ENCODE measurements at places on chromosomes 11 and 22.

DNA sequence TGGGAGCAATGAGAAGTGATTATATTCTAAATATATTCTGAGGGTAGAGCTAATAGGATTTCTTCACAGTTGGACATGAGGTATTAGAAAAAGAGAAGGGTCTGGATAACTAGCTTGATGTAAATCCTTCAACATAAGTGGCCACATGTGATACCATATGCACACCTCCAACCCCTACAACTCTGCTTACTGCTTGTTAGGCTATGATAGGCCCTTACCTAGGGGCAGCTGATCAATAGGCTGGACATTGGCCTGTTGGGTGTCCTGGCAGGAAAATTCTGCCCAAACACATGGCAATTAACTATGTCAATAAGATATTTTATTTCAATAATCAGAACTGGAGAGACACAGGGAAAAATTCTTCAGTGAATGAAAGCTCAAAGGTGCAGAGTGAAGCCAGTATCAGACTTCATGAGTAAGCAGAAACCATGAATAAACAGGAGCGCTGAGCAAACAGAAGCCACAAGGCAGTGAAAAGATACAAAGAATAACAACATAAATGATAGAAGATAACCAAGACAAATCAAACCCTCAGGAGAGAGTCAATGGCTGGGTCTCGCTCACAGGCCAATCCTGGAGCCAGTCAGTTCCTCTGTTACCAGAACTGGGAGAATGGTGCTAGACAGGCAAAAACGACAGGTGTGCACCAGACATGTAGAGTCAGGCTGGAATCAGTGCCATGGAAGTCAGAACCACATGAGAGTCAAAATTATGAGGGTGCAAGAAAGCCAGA is 46.3 kb upstream of the PSMA1 start:
- DNase-seq, result no peak

GRCh38 chr11:63666874-63667273 is 4.3 kb downstream of the ATL3 start:
- no peak for DNase-seq

- no peak for DNase-seq
Measured at GRCh38 chr11:4882543-4882942, 843 bp downstream of the OR51T1 start.

- DNase-seq, result no peak
Measured at GRCh38 chr11:6565325-6565724, 38.1 kb downstream of the RRP8 start.

GRCh38 chr11:59204746-59205145 is 8.0 kb downstream of the MPEG1 start:
- no peak for DNase-seq

DNA sequence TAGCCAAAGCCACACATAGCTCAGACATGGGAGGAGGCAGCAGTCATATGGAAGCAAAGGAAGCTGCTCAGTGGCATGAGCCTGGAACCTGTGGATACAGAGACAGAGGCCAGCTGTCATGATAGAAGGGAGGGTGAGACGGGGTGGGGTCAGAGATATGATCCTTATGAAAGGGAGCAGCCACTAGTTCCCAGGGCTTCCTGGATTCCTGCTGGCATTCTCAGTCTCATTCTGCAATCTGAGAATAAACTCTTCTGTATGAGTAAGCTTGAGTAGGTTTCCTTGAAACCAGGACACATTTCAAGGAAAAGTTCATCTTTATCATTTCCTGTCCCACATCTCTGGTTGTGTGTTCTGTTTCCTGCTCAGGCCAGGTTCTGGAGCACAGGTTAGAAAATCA is 220.2 kb upstream of the SNX19 start:
- DNase-seq, result no peak

GRCh38 chr11:64776425-64776824 is 1.9 kb downstream of the SF1 start:
- DNase-seq, result no peak

- DNase-seq, result no peak
Measured at GRCh38 chr11:45253640-45254039, 32.5 kb downstream of the SYT13 start.

GRCh38 chr22:42871146-42872050 is 14.3 kb upstream of the ARFGAP3 start:
- no peak for DNase-seq

DNA sequence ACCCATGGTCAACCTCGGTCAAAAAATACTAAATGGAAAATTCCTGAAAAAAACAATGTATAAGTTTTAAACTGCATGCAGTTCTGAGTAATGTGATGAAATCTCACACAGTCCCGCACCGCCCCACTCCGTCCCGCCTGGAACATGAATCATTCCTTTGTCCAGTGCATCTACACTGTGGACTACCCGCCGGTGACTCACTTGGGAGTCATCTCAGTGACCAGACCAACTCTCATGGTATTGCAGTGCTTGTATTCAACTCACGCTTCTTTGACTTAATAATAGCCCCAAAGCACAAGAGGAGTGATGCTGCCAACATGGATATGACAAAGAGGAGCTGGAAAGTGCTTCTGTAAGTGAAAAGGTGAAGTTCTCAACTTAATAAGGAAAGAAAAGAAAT is 48.8 kb downstream of the ARHGAP32 start:
- no peak for DNase-seq

GRCh38 chr11:63517156-63517555 is 11.3 kb downstream of the LGALS12 start:
- no peak for DNase-seq

DNA sequence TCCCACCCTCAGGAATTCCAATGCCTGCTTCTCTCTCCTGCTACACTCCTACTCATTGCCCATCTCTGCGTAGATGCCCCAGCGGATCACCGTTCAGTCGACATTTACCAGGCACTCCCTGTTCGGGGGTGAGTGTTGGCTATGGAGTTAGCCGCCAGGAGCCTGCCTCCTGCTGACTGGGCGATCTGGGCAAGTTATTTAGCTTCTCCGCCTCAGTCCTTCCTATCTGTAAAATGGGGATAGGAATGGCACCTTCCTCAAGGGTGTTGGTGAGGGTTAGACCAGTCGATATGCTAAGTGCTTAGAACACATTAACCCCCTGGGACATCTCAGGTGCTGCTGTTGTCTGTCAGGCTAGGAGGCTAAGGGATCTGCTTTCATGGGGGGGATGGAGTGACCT is 30.9 kb downstream of the FADD start:
- no peak for DNase-seq

- no peak for DNase-seq
Measured at GRCh38 chr11:122625976-122626665, 29.4 kb upstream of the UBASH3B start.

- DNase-seq, result no peak
Measured at GRCh38 chr11:36364551-36365325, 68.7 kb downstream of the PRR5L start.

GRCh38 chr11:131503017-131503416 is 132.6 kb downstream of the NTM start:
- no peak for DNase-seq

DNA sequence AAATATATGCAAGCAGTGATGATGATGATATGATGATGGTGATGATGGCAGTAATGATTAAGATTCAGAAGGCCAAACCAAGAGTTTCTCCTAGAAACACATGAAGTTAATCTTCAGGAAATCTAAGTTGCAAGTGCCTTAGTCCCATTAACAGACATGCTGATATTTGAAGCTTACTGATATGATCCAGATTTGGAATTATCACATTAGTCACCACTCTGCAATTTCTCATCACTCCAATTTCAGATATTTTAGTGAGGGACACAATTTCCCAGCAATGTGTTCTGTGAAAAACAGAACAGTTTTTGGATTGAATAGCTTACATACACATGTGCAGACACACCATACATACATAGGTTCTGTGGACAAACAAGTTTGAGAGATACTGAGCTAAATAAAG is 411.4 kb upstream of the FAT3 start:
- no peak for DNase-seq

GRCh38 chr11:746289-747157 is 741 bp upstream of the TALDO1 start:
- no peak for DNase-seq

GRCh38 chr11:5473921-5474320 is 14.6 kb upstream of the OR52D1 start:
- no peak for DNase-seq

- no peak for DNase-seq
Measured at GRCh38 chr11:112999520-112999919, 38.3 kb downstream of the NCAM1 start.

- no peak for DNase-seq
Measured at GRCh38 chr11:79437278-79437980, 3.4 kb downstream of the TENM4 start.

GRCh38 chr11:26987731-26988130 is 6.2 kb upstream of the FIBIN start:
- no peak for DNase-seq

DNA sequence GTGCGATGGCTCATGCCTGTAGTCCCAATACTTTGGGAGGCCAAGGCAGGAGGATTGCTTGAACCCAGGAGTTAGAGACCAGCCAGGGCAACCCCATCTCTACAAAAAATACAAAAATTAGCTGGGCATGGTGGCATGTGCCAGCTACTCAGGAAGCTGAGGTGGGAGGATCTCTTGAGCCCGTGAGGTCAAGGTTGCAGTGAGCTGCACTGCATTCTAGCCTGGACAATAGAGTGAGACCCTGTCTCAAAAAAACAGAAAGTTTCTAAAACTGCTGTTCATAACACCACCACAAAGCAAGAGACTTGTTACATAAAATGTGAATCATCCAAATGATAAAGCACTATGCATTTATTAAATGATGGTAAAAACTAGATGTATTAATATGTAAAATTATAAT is 40.2 kb upstream of the CCDC34 start:
- no peak for DNase-seq

- DNase-seq, result no peak
Measured at GRCh38 chr11:117562136-117562535, 234.5 kb downstream of the CEP164 start.

DNA sequence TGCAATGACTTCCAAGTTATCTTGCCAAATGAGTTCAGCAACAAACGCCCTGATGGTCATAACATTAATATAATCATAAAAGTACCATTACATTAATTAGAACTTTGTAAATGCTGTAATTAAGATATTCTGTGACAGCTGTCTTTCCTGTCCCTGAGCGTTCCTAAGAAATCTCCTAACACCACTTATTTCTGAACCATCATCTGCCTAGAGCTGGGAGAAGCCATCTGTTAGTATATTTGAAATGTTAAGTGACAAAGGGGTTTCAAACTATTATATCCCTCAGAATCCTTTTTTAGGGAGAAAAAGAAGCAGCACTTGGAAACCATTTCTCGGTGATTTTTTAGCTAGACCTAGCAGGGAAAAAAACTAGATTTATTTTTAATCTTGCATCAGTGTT is 657.5 kb downstream of the FAM181B start:
- DNase-seq, result no peak

GRCh38 chr11:19432370-19433061 is 191.8 kb upstream of the E2F8 start:
- DNase-seq, result no peak

GRCh38 chr11:72085621-72086351 is 5.1 kb downstream of the LRRC51 start:
- no peak for DNase-seq

GRCh38 chr22:30243661-30244060 is 2.9 kb downstream of the LIF start:
- DNase-seq, result no peak

DNA sequence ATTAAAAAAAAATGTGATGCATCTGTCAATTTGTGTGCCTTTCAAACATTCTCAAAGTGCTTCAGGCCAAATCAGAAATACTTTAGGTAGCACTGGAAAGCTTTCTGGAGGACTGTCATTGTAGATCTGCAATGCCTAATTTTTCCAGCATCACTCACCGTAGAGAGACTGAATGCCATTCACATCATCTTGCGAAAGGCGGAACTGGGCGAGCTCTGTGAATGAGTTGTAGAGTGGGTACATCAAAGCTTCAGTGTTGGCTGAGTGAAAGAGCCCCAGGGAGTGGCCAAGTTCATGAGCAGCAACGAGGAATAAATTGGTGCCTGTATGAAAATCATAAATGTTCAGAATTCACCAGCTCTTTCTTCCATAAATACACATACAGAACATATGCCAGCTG is 4.0 kb downstream of the MMP10 start:
- DNase-seq, result no peak

DNA sequence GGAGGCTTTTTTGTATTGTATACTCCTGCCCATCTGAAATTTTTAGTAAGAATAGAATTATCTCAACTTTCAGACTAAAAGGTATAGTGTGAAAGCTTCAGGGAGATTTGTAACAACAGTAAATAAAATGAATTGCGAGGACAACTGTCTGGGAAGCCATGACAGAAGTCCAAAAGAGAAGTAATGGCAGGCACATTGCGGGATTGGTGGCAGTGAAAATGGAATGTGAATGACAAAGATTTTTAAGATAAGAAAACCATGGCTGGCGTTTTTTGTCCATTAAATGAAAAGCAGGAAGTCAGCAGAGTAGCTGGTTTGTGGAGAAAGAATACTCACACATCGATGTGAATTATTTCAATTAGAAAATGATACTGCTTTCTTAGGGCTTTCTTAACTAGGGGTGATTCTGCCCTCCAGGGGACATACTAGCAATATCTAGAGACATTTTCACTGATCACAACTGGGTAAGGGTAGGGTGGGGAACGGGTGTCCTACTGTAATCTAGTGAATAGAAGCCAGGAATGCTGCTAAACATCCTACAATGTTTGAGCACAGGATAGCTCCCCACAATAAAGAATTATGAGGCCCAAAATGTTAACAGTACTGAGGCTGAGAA is 1.6 kb downstream of the NPAT start:
- DNase-seq, result no peak

DNA sequence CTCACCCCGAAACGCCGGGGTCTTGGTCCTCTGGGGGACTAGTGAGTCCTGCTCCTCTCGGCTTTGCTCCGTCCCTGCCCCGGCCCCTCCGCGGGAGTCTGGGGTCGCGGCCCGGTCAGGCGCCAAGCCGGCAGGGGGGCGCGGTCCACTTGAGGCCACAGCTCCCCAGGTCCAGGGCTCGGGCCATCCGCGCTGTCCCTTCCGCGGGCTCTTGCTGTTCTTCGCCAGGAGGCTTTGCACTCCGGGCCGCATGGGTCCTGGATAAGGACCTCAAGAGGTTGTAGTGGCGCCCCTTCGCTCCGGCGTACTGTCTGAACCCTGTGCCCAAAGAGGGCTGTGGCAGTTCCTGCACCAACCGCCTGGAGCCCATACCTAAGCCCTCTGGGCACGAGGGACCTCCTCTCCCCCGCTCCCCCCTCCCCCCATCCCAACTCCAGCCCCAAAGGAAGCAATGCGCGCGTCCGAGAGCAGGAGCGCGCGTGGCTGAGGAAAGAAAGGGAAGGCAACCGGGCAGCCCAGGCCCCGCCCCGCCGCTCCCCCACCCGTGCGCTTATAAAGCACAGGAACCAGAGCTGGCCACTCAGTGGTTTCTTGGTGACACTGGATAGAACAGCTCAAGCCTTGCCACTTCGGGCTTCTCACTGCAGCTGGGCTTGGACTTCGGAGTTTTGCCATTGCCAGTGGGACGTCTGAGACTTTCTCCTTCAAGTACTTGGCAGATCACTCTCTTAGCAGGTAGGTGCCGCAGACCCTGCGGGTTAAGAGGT is at the start of gene ADM:
TSS of gene ADM (plus strand) at position 579 of the 767 bp plus-strand sequence. CDS start 628 bp downstream, outside the sequence.
- no peak for DNase-seq
